ENCODE measurements at places on chromosomes 7 and 10. TPM values are rescaled to one million over a fixed set of nuclear protein-coding genes. Genes with fewer than 3 reads are reported as not detected.

The WNT2 gene
- not detected for total RNA-seq

The GTPBP10 gene
- 37.7 TPM for total RNA-seq

The LRRD1 gene
- total RNA-seq = not detected

The JCAD gene
- total RNA-seq = 0.19 TPM

The NPC1L1 gene
- not detected for total RNA-seq

The SEMA3E gene
- total RNA-seq = not detected

The ZNF467 gene
- 0.21 TPM for total RNA-seq

The CARD11 gene
- total RNA-seq = 96.2 TPM

DNA sequence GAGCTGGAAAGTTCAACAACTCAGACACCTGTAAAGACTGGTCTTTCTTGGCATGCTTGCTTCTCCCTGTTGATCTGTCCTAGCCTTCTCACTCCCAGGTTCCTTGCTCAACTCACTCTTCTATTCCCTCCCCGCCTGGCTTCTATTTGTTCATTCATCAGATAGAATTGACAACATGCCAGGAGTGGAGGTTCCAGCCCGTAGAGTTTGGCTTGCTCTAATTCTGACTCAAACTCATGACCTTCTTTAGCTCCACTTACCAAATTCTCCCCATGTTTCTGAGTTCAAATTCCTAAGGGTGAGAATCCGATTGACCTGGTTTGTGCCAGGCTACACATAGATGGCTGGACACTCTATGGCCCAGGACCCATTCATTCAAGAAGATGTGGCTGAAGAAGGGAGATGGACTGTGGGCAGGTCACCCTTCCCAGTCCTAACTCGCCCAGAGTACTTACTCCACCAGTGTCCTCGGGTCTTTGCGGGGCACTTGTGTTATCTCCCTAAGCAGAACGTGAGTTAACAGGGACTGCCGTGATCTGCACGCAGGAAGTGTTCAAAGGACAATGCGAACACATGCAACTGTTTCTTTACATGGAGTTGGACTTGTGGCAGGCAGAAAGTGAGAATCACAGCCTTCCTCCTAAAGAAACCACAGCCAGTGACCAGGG, 4.0 kb upstream of the TMEM236 start:
- H3K27ac ChIP-seq = no peak overlapping the region
- no peaks in the 10 kb centered on the region for H3K27me3 ChIP-seq
- no peaks in the 10 kb centered on the region for H3K36me3 ChIP-seq
- peaks cover 7% of the 10 kb centered on the region for H3K4me1 ChIP-seq

- peaks cover 17% of the 10 kb centered on the region for H3K27me3 ChIP-seq
- H3K4me3 ChIP-seq = no peak overlapping the region
- peaks cover 6% of the 10 kb centered on the region for H3K4me1 ChIP-seq
- DNase-seq = no peak
Observed at GRCh38 chr10:22727663-22728062, 13.3 kb upstream of the PIP4K2A start.

GRCh38 chr7:138945154-138945553, 36.0 kb downstream of the KIAA1549 start:
- no peak overlapping the region for H3K27ac ChIP-seq
- no peaks in the 10 kb centered on the region for H3K36me3 ChIP-seq
- H3K27me3 ChIP-seq = peaks cover 27% of the 10 kb centered on the region
- no peak overlapping the region for H3K4me3 ChIP-seq

GRCh38 chr7:151482883-151483710, 36.6 kb downstream of the RHEB start:
- DNase-seq = no peak
- H3K4me3 ChIP-seq = no peak overlapping the region
- H3K27ac ChIP-seq = peak overlapping the region; percentile 20
- no peaks in the 10 kb centered on the region for H3K27me3 ChIP-seq
- peaks cover 31% of the 10 kb centered on the region for H3K4me1 ChIP-seq

DNA sequence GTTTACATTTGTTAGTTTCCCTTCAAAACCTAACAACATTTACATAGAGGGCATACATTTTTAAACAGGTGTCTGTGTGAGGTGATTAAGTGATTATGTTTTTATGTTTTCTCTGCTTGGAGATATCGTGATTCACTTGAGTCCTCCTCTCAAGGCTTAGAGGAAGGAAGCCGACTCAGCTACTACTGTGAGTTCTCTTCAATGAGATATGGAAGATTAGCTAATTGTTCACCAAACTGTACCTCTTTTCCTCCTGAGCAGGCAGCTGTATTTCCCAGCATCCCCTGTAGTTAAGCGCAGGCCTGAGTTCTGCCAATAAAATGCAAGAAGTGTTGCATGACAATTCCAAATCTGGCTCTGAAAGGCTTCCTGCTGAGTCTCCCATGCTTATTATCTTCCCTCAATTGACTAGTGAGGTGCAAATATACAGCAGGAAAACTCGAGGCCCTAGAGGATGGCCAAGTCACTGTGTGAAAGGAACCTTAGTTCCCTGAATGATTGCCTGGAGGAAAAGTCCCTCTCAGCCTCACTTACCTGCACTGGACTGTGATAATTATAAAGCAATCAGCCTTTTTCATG, 528.7 kb downstream of the GRM8 start:
- H3K36me3 ChIP-seq = no peaks in the 10 kb centered on the region
- peaks cover 3% of the 10 kb centered on the region for H3K4me1 ChIP-seq
- H3K4me3 ChIP-seq = no peak overlapping the region
- DNase-seq = no peak
- no peak overlapping the region for H3K27ac ChIP-seq

- no peaks in the 10 kb centered on the region for H3K4me1 ChIP-seq
- H3K4me3 ChIP-seq = no peak overlapping the region
- H3K27me3 ChIP-seq = no peaks in the 10 kb centered on the region
- no peak overlapping the region for H3K27ac ChIP-seq
- peaks cover 23% of the 10 kb centered on the region for H3K36me3 ChIP-seq
- no peak for DNase-seq
Observed at GRCh38 chr10:96556003-96556402, 30.8 kb downstream of the TM9SF3 start.

DNA sequence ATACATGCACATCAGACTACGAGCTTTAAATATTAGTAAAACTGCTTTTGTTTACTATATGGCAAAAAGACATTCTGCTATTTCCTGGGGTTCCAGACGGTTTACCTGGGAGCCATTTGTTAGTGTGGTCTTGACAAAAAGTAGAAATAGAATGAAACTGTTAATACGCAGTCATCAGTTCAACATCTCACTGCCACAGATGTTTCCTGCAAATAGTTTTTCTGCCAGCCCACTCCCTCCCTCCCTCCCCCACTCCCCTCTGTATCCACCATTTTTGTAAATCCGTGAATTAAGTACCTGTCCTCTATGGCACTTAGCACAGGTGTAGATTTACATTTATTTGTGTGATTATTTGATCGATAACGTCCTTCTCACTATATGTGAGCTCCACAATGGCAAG, 74.6 kb upstream of the TPK1 start:
- no peak overlapping the region for H3K4me3 ChIP-seq
- no peak overlapping the region for H3K27ac ChIP-seq
- no peaks in the 10 kb centered on the region for H3K27me3 ChIP-seq
- DNase-seq = no peak

DNA sequence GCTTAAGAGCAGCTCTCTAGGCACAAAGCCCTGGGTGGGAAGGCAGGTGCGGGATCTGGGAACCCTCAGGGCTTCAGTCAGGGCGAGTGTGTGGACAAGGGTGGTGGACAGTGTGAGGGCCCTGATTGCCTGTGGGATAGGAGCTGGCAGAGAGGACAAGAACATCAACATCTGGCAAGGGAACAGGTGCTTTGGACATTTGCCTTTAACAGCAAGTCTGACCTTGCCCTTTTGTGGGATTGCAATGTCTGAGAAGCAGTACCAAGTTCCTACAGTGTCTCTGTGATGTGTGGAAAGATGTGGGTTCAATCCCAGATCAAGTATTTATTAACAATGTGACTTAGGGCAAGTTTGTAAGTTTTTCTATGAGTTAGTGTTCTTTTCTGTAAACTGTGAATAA, 46.7 kb downstream of the TFAM start:
- peaks cover 4% of the 10 kb centered on the region for H3K27me3 ChIP-seq
- no peaks in the 10 kb centered on the region for H3K36me3 ChIP-seq
- no peak overlapping the region for H3K4me3 ChIP-seq
- H3K4me1 ChIP-seq = peaks cover 10% of the 10 kb centered on the region
- no peak overlapping the region for H3K27ac ChIP-seq

GRCh38 chr7:2007551-2007950, 225.2 kb downstream of the MAD1L1 start:
- no peak overlapping the region for H3K27ac ChIP-seq
- H3K4me3 ChIP-seq = no peak overlapping the region
- H3K4me1 ChIP-seq = peaks cover 2% of the 10 kb centered on the region
- no peaks in the 10 kb centered on the region for H3K27me3 ChIP-seq
- H3K36me3 ChIP-seq = no peaks in the 10 kb centered on the region

- H3K4me3 ChIP-seq = no peak overlapping the region
- peaks cover 9% of the 10 kb centered on the region for H3K36me3 ChIP-seq
- H3K4me1 ChIP-seq = peaks cover 2% of the 10 kb centered on the region
- DNase-seq = peak; percentile 76
- no peak overlapping the region for H3K27ac ChIP-seq
Observed at GRCh38 chr10:119466655-119467054, 75.9 kb downstream of the RGS10 start.

GRCh38 chr7:155497149-155497901, 39.4 kb downstream of the EN2 start:
- no peak overlapping the region for H3K4me3 ChIP-seq
- no peaks in the 10 kb centered on the region for H3K4me1 ChIP-seq
- H3K27me3 ChIP-seq = peaks cover 44% of the 10 kb centered on the region
- no peaks in the 10 kb centered on the region for H3K36me3 ChIP-seq

- H3K4me3 ChIP-seq = no peak overlapping the region
- H3K36me3 ChIP-seq = no peaks in the 10 kb centered on the region
- no peak overlapping the region for H3K27ac ChIP-seq
Observed at GRCh38 chr10:90205340-90205739, 503.9 kb downstream of the KIF20B start.

DNA sequence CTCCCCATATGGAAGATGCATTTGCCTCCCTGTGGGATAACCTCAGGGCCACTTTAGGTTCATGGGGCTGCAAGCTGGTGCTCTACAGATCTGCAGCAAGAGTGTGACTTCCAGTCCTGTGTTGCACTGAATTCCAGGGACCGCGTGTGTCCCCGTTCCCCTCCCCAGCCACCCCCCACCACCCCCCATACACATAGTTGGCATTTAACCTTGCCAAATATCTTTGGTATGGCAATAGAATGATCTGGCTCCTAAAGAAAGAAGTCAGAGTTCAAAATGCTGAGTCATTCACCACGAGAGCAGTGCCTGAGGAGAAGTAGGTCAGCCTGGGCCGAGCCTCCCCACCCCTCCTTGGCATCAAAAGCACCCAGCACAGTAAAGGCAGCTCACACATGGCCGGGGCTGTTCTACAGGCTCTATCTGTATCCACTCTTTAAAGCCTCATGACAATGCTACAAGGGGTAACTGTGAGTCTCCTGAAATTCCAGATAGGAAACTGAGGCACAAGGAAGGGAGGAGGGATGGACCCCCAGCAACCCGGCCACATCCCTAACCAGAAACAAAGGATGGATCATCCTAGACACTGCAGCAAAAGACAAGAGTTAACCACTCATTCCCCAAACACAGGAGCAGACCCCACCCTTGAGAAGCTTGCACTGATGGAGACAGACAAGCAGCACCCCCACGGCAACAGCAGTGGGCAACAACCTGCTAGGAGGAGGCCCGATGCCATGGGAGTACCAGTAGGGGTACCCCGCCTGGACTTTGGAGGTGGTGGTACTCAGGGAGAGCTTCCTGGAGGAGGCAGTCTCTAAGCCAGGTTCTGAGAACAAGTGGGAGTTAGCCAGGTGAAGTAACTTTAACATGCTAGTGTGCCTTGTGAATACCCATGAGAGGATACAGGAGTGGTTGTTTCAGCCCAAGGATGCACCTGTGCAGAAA, 70.3 kb upstream of the NANOS1 start:
- no peak overlapping the region for H3K27ac ChIP-seq
- DNase-seq = no peak
- H3K36me3 ChIP-seq = no peaks in the 10 kb centered on the region
- H3K4me3 ChIP-seq = no peak overlapping the region

- H3K36me3 ChIP-seq = no peaks in the 10 kb centered on the region
- H3K4me3 ChIP-seq = no peak overlapping the region
- no peak for DNase-seq
Observed at GRCh38 chr7:116194115-116194514, 16.2 kb upstream of the TES start.

GRCh38 chr10:60989400-60989876, 45.5 kb upstream of the RHOBTB1 start:
- H3K27me3 ChIP-seq = peaks cover 12% of the 10 kb centered on the region
- peaks cover 3% of the 10 kb centered on the region for H3K4me1 ChIP-seq
- no peaks in the 10 kb centered on the region for H3K36me3 ChIP-seq
- H3K4me3 ChIP-seq = no peak overlapping the region

DNA sequence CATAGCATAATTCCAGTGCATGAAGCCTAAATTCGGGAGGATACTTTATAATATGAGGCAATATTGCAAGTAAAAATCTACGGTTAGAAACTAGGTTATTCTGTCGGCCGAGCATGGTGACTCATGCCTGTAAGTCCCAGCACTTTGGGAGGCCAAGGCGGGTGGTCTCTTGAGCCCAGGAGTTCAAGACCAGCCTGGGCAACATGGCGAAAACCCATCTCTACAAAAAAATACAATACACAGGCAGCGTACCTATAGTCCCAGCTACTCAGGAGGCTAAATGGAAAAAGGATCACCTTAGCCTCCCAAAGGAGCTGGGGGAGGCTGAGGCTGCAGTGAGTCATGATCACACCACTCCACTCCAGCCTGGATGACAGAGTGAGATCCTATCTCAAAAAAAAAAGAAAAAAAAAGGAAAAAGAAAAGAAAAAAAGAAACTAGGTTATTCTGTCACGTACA, 14.2 kb downstream of the SKAP2 start:
- no peak overlapping the region for H3K27ac ChIP-seq
- no peaks in the 10 kb centered on the region for H3K4me1 ChIP-seq
- no peaks in the 10 kb centered on the region for H3K36me3 ChIP-seq

DNA sequence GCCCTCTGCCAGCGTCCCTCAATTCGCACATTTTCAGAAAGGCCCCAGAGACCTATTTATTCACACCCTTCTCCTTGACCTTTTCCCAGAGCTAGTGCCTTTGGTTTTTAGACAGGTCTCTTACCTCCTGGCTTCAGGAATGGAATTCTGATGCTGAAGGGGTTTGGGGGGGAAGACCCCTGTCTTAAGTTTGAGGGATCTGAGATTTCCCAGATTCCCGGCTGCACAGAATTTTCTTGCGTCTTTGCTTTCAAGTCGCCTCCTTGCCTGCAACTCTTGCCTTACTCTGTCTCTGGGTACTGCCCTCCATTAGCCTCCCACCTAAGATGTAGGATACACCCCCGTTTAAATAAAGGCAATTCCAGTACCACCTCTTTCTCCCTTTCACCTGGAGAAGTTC, 1.9 kb downstream of the GATA3 start:
- H3K4me1 ChIP-seq = peaks cover 55% of the 10 kb centered on the region
- peak; percentile 65 for DNase-seq
- peaks cover 17% of the 10 kb centered on the region for H3K27me3 ChIP-seq

GRCh38 chr10:88702848-88703597, 3.0 kb upstream of the LIPK start:
- peaks cover 15% of the 10 kb centered on the region for H3K4me1 ChIP-seq
- no peak overlapping the region for H3K4me3 ChIP-seq
- H3K36me3 ChIP-seq = no peaks in the 10 kb centered on the region
